COLO829 (cell line): ENCODE measurements at places on chromosomes 13 and 19.
A peak's percentile ranks its signal among the peaks of the same experiment; 100 is the strongest.

GRCh38 chr19:2815923-2816322, 3.7 kb upstream of the ZNF554 start:
- DNase-seq, result no peak

DNA sequence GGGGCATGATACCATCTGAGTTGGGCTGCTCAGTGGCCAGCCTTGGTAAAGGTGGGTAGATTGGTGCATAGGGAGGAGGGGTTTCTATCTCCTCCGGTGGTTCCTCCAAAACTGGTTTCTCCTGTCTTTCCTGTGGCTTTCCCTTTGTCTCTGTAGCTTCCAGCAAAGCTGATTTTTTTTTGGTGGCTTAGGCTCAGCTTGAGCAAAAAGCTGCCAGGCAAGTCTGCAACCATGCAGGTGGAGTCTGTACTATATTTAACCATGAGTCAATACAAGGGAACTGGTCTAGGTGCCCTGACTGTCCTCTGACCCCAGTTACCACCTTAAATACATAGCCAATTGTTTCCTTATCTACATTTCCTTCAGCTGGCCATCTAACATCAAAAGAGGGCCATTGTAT, 64.0 kb upstream of the ZNF681 start:
- no peak for DNase-seq

DNA sequence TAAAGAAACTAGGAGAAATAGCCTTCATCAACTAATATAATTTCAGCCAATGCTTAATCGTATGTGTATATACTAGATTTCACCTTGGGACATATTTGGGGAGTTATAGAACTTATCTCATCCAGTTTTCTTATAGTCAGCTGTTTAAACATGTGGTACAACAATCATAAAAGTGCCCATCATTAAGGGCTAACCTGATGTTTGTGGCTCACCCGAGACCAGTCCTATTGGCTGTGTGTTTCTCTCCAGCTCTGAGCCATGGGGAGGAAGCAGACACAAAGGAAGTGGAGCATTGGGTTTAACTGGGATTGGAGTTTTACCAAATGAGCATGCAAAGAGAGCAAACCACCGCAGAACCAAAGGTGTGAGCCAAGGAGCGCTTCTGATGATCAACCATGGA, 114.3 kb upstream of the KLF12 start:
- no peak for DNase-seq

DNA sequence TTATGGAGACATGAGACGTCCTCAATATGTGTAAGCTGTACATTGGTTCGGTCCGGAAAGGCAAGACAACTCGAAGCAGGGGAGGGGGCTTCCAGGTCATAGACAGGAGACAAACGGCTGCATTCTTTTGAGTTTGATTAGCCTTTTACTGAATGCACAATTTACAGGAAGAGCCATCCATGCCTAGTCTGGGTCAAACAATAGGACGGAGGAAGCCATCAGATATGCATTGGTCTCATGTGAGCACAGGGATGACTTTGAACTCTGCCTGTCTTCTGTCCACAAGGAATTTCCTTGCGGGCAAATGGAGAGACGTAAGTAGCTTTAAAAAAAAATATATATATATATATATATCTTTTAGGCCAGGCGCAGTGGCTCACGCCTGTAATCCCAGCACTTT, 1.9 kb upstream of the CCNP start:
- DNase-seq, result no peak

DNA sequence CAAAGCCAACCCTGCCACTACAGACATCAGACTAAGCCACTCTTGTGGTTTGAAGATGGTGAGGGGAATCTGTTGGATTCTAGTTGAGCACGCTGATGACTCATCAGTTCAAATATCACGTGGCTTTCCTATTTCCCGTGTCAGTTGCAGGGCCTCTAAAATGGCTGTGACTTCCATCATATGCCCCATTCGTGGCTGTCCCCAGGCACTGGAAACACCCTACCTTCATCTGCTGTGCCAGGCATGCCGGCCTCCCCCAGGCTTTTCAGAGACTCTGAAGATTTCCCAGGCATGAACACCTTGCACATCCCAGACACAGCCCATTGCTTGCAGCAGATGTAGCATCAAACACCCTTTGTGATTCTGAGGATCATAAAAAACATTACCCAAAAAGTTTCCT, 659.9 kb downstream of the UQCRFS1 start:
- DNase-seq, result peak; percentile 23

- peak; percentile 80 for DNase-seq
These were observed 551.6 kb downstream of the MYO16 start for GRCh38 chr13:109180905-109181425.

DNA sequence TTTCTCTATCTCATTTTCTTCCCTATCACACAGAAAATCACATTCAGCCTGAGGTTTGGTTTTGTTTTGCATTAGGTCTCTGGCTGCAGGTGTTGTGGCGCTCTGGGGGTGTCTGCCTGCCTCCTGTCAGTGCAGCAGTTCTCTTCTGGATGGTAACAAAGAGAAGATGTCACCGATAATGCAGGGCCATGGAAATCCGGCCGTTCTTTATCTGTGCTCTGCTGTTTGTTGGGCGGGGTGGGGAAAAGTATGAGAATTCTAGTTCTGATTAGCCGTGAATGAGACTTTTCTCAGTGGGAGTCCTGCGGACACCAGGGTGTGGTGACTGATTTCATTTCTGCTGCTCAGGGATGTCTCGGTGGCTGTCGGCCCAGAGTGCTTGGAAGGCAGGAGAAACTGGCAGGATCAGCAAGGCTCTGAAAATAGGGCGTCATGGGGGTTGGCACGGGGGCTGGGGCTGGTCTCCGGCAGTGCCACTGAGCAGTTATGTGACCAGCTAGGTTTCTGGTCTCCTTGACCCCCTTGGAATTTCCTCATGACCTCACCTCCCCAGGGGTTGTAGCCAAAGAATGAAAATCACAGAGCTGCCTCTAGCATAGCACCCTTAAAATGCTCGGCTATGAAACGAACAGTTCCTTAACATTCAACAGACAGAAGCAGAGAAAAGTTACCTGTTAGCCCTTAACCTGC, 5.0 kb downstream of the RNF113B start:
- DNase-seq, result no peak

GRCh38 chr13:21625366-21625765, 21.4 kb upstream of the MICU2 start:
- DNase-seq, result peak; percentile 46

- DNase-seq, result no peak
These were observed 269.6 kb downstream of the DNAJC15 start for GRCh38 chr13:43293008-43293407.

DNA sequence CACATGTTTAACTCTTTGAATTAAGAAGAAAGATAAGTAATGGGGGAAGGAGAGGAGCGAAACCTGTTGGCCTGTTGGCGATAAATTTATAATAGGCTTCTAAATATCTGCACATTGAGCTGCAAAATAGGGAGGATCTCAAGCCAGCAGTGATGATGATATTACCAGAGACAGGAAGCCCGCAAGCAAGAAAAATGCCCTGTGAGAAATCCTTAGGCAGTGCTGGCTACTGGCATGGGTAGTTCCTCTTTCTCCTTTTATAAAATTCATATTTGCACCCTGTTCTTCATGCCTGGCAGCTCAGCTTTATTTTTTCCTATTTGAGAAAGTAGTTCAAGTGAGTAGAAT, 858 bp upstream of the USP12 start:
- DNase-seq, result no peak
